HuH-7 (cell line): ENCODE measurements at places on chromosomes 16 and 17.

- DNase-seq, result no peak
Measured at GRCh38 chr17:64315032-64315490, 52.0 kb upstream of the TEX2 start.

DNA sequence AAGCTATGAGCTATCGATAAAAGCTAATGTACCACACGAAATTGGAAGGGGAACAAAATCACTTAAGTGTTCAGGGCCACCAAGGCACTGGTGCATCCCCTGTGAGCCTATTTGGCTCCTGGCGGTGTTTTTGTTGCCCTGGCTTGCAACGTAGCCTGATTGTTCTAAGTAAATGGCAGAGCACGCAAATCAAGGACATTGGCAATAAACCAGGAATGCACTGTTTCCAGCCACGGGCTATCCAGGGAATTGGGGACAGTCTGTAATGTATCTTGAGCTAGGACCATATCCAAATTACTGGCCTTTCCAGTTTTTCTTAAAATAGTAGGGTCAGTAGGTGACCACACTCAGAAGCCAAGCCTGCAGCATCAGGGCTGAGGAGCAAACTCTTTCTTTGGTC, 734.0 kb downstream of the MAF start:
- DNase-seq, result no peak

DNA sequence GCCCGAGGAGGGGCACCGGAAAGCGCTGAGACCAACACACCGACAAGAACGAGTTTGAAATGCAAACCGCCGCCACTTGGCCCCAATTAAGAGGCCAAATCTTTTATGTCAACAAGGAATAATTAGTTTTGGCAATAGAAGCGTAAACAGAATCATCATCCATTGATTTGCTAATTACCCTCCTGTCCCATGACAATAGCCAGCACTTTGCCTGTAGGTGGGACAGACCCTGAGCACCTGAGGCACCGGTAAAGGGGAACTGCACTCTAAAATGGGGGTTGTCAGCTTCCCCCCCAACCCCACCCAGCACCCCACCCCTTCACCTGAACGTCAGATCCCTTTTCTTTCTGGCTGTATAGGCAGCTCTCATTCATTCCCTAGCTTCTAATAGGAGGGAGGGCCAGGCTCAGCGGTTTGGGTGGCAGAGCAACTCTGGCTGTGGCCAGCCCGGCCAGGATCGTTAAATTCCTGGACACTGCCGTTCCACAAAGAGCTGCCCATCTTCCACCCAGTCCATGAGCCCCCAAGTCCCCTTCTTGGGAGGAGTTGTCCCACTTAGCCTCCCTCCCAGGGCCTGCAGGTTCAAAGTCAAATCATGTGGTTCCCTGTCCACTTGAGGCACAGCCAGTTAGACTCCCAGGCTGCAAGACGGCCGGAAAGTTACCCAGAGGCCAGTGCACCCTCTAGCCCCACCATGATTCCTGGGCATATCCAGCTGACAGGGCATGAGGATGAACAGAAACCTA, 45.8 kb downstream of the WNT3 start:
- no peak for DNase-seq

- DNase-seq, result peak; percentile 45
Measured at GRCh38 chr17:28227316-28228108, 91.5 kb upstream of the TMEM97 start.

GRCh38 chr17:2243953-2244352, 59.6 kb downstream of the SMG6 start:
- no peak for DNase-seq

- DNase-seq, result no peak
Measured at GRCh38 chr17:44310609-44311376, 2.4 kb downstream of the RUNDC3A start.
